ENCODE measurements at places on chromosomes 16 and 17.

- peak within 1 kb of the TSS; percentile 85 for H3K27ac ChIP-seq
- peak within 1 kb of the TSS; percentile 26 for H3K4me3 ChIP-seq
- no peaks in the 10 kb centered on the region for H3K36me3 ChIP-seq
- H3K4me1 ChIP-seq, result no peaks in the 10 kb centered on the region
- peak; percentile 44 for DNase-seq
These were observed at the start of gene AOC3 for GRCh38 chr17:42850954-42851353. Gene AOC3 (plus strand): TSS chr17:42851199. CDS start chr17:42851344, 145 bp downstream.

GRCh38 chr17:78359321-78359996, 418 bp downstream of the SOCS3 start:
- peaks cover 46% of the 10 kb centered on the region for H3K4me1 ChIP-seq
- H3K36me3 ChIP-seq, result peaks cover 14% of the 10 kb centered on the region
- H3K27me3 ChIP-seq, result no peaks in the 10 kb centered on the region
- no peak for DNase-seq
- H3K27ac ChIP-seq, result peak overlapping the region; percentile 91

- peaks cover 50% of the 10 kb centered on the region for H3K4me1 ChIP-seq
- H3K4me3 ChIP-seq, result no peak overlapping the region
- no peaks in the 10 kb centered on the region for H3K27me3 ChIP-seq
- no peak for DNase-seq
- H3K36me3 ChIP-seq, result no peaks in the 10 kb centered on the region
- no peak overlapping the region for H3K27ac ChIP-seq
These were observed 52.1 kb downstream of the CMIP start for GRCh38 chr16:81496742-81497141.

GRCh38 chr17:50196826-50197225, 4.6 kb downstream of the COL1A1 start:
- H3K36me3 ChIP-seq, result peaks cover 79% of the 10 kb centered on the region
- no peak overlapping the region for H3K4me3 ChIP-seq
- H3K4me1 ChIP-seq, result no peaks in the 10 kb centered on the region
- H3K27me3 ChIP-seq, result peaks cover 19% of the 10 kb centered on the region

GRCh38 chr16:346587-346986, 5.9 kb downstream of the AXIN1 start:
- peaks cover 32% of the 10 kb centered on the region for H3K36me3 ChIP-seq
- no peak overlapping the region for H3K4me3 ChIP-seq
- no peak overlapping the region for H3K27ac ChIP-seq
- DNase-seq, result no peak

- H3K4me3 ChIP-seq, result peak overlapping the region; percentile 14
- H3K27me3 ChIP-seq, result no peaks in the 10 kb centered on the region
These were observed 74.0 kb downstream of the CMC2 start for GRCh38 chr16:80932708-80933095.

GRCh38 chr17:58136669-58137279, 11.4 kb upstream of the OR4D1 start:
- H3K4me1 ChIP-seq, result no peaks in the 10 kb centered on the region
- H3K27ac ChIP-seq, result no peak overlapping the region
- no peak overlapping the region for H3K4me3 ChIP-seq
- H3K36me3 ChIP-seq, result no peaks in the 10 kb centered on the region

GRCh38 chr17:35769895-35770486, 9.3 kb downstream of the C17orf50 start:
- no peaks in the 10 kb centered on the region for H3K36me3 ChIP-seq
- no peak overlapping the region for H3K27ac ChIP-seq
- H3K4me1 ChIP-seq, result no peaks in the 10 kb centered on the region
- no peaks in the 10 kb centered on the region for H3K27me3 ChIP-seq

DNA sequence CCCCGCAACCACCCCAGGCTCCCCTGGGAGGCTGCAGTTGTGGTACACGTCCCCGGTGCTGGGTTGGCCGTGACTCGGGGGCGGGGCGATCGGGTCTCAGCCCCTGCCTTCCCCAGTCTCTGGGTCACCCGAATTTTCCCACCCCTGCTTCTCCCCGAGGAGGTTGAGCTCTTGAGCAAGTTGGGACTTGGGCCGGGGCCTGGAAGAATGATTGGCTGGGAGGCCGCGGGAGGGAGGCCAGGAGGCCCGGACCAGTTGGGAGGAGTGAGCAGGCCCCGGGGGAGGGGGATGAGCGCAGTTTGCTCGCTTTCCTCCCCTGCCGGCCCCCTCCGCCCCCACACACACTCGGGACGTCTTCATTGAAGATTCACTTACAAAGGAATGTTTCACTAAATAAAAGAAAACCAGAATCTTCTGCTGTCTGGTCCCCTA, 4.5 kb upstream of the HEXIM1 start:
- no peaks in the 10 kb centered on the region for H3K27me3 ChIP-seq
- DNase-seq, result peak; percentile 91
- peaks cover 14% of the 10 kb centered on the region for H3K4me1 ChIP-seq
- peak overlapping the region; percentile 98 for H3K27ac ChIP-seq
- peaks cover 4% of the 10 kb centered on the region for H3K36me3 ChIP-seq

GRCh38 chr16:87664792-87665191, 62.5 kb downstream of the JPH3 start:
- no peak overlapping the region for H3K27ac ChIP-seq
- no peak overlapping the region for H3K4me3 ChIP-seq
- H3K36me3 ChIP-seq, result no peaks in the 10 kb centered on the region
- DNase-seq, result no peak
- H3K4me1 ChIP-seq, result no peaks in the 10 kb centered on the region
- H3K27me3 ChIP-seq, result no peaks in the 10 kb centered on the region

All from heart left ventricle (tissue), 16 donors.